ENCODE measurements at places on chromosomes 7 and 10.

DNA sequence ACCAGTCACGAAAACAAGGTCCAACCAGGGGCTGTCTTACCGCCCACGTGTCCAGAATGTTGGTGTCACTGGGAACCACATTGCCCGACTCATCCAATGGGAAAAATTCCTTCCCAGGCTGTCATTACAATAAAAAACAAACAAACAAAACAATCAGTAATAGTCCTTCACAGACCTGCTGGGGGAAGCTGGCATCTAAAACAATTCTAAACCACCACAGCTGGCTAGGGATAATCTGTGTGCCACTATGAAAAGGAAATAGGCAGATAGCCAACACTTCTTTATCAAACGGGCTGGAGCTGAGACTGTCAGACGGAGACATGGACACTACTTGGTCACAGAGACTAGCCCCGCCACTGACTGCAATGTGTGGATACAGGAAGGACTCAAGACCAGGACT, 9.2 kb downstream of the AKR1B1 start:
- no peak for DNase-seq

DNA sequence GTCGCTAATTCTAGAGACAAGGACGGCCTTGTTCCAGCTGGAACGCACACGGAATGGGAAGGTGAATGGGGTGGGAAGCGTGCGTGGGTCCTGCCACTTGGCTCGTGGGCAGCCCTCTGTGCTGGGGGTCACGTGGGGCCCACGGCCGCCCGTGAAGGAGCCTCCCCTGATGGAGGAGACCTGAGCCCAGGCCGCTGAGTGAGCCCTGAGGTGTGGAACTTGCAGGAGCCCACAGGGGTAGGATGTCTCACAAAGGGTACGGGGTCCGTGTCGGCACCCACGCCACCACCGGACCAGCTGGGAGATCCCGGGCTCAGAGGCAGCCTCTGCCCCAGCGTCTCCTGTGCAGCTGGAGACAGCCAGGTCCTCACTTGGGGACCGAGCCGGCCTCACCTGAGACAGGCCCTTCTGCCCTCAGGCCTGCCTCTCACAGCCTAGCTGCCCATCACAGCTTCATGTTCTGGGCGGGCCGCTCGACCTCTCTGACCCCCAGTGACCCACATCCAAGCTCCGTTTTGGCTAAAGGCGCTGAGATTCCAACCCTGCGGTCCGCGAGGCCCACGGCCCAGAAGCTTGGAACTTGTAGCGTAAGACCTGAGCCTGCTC, 84.8 kb downstream of the FOXL3 start:
- no peak for DNase-seq

- no peak for DNase-seq
These were observed 163.2 kb upstream of the GPR26 start for GRCh38 chr10:123502983-123503382.

DNA sequence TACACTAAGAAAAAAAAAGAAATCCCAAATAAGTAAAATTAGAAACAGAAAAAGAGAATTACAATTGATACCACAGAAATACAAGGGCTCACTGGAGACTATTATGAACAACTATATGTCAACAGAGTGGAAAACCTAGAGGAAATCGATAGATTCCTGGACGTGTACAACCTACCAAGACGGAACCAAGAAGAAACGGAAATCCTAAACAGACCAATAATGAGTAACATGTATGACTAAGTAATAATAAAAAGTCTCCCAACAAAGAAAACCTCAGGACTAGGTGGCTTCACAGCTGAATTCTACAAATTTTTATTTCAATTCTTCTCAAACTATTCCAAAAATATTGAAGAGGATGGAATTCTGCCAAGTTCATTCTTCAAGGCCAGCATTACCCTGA, 13.9 kb downstream of the DIP2C start:
- DNase-seq = no peak

DNA sequence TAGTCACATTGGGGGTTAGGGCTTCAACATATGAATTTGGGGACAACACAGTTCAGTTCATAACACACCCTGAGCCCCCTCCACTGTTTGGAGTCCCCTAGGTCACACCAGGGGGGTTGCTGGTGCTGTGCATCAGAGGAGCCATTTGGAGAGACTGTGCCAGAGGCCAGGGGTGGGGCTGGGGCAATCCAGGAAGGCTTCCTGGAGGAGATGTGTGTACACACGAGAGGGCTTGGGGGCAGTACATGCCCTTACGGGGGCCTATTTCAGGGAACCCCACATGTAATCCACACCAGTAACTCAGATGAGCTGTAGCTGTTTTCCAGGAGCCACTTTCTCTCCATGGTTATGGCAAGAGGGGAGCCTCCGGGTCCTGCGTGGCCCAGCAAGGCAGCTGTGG, 151.7 kb downstream of the GRK5 start:
- no peak for DNase-seq

DNA sequence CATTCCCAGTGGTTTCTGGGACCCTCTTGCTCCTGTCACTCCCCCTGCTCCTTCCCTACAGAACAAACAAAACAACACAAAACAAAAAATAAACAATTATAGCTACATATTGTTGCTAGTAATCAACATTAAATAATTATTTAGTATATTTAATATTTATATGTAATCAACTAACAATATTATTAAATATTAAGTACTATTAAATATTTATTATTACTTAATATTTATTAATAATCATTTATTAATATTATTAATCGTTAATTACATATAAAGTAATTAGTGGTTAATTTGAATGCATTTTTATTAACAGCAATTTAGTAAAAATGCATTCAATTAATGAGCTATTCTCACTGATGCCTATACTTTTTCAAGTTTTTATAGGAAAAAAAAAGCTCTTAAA, 139.4 kb downstream of the ITGB8 start:
- no peak for DNase-seq

DNA sequence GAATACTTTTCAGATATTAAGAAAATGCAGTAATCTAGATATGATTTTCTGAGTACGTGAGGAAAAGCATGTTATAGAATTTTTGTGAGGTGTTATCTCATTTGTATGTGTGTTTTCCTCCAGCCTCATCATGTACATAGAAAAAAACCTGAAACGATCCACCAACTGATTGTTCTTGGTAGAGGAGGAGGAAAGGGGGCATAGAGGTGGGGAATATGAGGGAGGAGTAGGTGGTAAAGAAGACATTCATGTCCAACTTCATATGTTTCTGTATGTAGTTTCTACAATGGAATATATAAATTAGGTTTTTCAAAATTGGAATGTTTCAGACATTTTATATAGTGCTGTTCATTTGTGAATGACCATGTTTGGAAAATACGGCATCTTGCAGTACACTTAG, 109.4 kb downstream of the TRIM24 start:
- DNase-seq = no peak

- no peak for DNase-seq
These were observed 3.8 kb upstream of the CELF2 start for GRCh38 chr10:11013836-11014235.

Data from T-helper 22 cell (primary cell).